ENCODE measurements at places on chromosomes 4 and X. TPM values are rescaled to one million over a fixed set of nuclear protein-coding genes. Genes with fewer than 3 reads are reported as not detected.

FRAS1 gene
- 0.02 TPM for total RNA-seq

CSAG2 gene
- total RNA-seq = not detected

CT83 gene
- total RNA-seq = not detected

FGFBP1 gene
- not detected for total RNA-seq

FAM47A gene
- total RNA-seq = not detected

SSX1 gene
- total RNA-seq = not detected

ZDHHC15 gene
- not detected for total RNA-seq

BANK1 gene
- 1.1 TPM for total RNA-seq

ANKRD37 gene
- total RNA-seq = 1.7 TPM

HMGB3 gene
- 7.0 TPM for total RNA-seq

APBB2 gene
- total RNA-seq = 36.1 TPM

C4orf54 gene
- not detected for total RNA-seq

SHOX gene
- total RNA-seq = not detected

CT45A10 gene
- not detected for total RNA-seq

SEPTIN11 gene
- total RNA-seq = 20.5 TPM

TMPRSS11D gene
- not detected for total RNA-seq

TMPRSS11F gene
- not detected for total RNA-seq

GAB1 gene
- total RNA-seq = 1.2 TPM

SYP gene
- 0.63 TPM for total RNA-seq

NAP1L2 gene
- 0.10 TPM for total RNA-seq
